ENCODE measurements at places on chromosomes 7 and 10.

GRCh38 chr10:79142522-79143309 is 74.0 kb downstream of the ZMIZ1 start:
- no peaks in the 10 kb centered on the region for H3K36me3 ChIP-seq
- no peak for DNase-seq
- no peak overlapping the region for H3K27ac ChIP-seq
- H3K4me1 ChIP-seq: peaks cover 50% of the 10 kb centered on the region
- no peaks in the 10 kb centered on the region for H3K27me3 ChIP-seq

DNA sequence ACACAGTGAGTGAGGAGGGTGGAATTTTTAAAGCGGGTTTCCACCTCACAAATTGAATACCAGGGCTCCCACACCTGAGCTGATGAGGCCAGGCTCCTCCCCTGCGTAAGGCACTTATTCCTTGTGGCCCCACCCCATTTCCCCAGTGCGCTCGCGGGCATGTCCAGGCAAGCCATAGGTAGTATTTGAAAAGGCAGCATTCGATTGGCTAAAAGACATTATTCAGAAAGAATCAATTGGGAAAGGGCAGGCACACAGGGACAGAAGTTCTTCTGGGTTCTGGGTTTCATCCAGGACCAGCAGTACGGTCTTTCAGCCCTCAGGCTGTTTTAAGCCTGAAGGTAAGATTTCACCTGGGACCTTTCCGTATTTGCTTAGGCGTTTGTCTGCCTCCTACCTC is 222.3 kb downstream of the BBS9 start:
- H3K27ac ChIP-seq: no peak overlapping the region
- H3K4me3 ChIP-seq: no peak overlapping the region
- no peaks in the 10 kb centered on the region for H3K4me1 ChIP-seq
- DNase-seq: no peak
- H3K27me3 ChIP-seq: no peaks in the 10 kb centered on the region
- H3K36me3 ChIP-seq: no peaks in the 10 kb centered on the region

GRCh38 chr10:2471811-2472210 is 595.5 kb upstream of the PFKP start:
- H3K4me1 ChIP-seq: no peaks in the 10 kb centered on the region
- H3K27me3 ChIP-seq: no peaks in the 10 kb centered on the region
- no peak for DNase-seq
- no peak overlapping the region for H3K4me3 ChIP-seq
- no peak overlapping the region for H3K27ac ChIP-seq
- no peaks in the 10 kb centered on the region for H3K36me3 ChIP-seq

DNA sequence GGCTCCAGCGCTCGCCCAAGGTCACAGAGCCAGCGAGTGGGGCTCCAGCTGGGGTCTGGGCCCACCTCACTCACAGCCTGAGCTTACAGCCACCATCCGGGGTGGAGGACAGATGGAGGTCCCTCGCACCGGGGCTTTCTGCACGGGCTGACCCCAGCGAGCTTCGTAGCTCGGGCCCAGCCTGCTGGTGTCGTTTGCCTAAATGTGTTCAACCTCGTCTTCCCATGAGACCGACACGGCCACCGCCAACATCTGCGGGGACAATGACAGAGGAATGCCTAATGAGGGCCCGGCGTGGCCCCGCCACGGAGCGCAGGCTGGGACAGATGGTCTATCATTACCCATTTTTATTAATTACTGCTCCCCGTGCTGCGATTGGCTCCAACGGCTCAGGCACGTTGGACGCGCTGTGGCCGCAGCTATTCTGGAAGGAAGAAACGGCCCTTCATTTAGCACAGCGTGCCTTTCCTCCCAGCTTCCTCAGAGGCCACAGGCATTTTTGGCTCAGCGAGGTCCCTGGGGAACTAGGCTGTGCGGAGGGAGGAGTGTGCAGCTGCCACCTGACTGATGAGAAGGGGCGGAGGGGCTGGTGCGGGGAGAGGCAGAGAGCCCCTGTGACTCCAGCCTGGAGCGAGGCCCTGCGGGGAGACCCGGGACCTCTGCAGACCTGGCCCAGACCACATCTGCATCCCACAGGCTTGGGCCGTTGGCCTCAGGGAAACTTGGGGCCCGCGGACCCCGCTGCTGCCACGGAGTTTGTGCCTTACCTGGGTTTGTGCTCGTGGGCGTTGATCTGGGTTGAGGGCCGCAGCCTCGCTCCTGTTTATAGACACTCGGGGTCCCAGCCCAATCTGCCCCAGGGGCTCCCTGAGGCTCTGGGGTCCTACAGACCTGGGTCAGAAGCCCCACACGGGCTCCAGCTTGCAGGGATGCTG is 22.9 kb upstream of the ELFN1 start:
- H3K36me3 ChIP-seq: no peaks in the 10 kb centered on the region
- no peaks in the 10 kb centered on the region for H3K27me3 ChIP-seq
- H3K4me1 ChIP-seq: no peaks in the 10 kb centered on the region

DNA sequence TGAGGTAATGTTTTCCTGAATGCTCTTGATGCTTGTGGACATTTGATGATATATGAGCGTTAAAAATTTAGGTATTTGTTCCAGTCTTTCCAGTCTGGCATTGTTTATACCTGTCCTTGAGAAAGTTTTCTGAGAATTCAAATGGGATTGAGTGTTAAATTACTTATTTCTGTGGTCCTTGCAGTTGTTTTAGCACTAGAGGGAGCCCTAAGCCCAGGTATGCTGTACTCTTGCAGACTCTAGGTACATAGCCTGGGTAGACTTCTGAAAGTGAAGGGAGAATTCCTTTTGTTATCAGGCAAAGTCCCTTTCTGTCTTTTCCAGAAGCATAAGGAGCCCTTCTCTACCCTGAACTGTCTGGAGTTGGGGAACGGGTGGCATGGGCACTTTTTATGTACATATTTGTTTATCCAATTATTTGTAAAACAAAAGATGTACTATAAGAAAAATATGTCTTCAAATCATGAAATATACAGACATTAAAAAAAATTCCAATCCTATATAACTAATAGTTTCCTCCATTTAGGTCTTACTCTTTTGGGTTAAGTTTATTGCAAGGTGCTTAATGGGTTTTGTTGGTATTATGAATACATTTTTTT is 262.1 kb downstream of the ATRNL1 start:
- H3K4me3 ChIP-seq: no peak overlapping the region
- H3K36me3 ChIP-seq: no peaks in the 10 kb centered on the region
- no peaks in the 10 kb centered on the region for H3K27me3 ChIP-seq
- no peak for DNase-seq
- no peak overlapping the region for H3K27ac ChIP-seq
